ENCODE measurements at places on chromosomes 1 and 21.

- no peak for DNase-seq
Measured at GRCh38 chr1:236065509-236066005, 667 bp upstream of the NID1 start.

GRCh38 chr1:225691377-225691776, 38.5 kb upstream of the ENAH start:
- DNase-seq, result no peak

DNA sequence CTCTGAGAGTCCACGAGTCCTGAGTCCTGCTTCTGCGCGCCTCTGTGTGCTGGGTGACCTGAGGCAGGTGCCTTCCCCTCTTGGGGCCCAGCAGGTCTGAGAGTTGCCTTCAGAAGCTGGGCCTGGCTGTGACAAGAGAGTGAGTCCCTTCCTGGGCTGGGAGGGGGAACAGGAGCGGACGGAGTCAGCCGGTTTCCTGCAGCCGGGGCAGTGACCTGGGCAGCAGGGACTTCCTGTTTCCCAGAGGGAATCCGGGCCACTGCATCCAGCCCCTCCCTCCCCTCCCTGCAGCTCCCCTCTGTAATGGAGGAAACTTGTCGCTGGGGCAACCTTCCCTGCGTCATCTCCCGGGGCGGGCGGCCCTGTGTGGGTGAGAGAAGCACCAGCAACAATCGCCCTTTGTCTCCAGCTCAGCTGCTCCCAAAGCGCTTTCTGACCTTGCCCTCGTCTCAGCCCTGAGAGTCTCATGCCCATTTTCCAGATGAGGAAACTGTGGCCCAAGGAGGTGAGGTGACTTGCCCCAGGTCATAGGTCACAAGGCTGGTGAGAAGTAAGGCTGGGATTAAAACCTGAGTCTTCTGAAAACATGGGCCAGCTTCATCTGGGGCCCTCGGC, 61.1 kb downstream of the SDC3 start:
- no peak for DNase-seq

DNA sequence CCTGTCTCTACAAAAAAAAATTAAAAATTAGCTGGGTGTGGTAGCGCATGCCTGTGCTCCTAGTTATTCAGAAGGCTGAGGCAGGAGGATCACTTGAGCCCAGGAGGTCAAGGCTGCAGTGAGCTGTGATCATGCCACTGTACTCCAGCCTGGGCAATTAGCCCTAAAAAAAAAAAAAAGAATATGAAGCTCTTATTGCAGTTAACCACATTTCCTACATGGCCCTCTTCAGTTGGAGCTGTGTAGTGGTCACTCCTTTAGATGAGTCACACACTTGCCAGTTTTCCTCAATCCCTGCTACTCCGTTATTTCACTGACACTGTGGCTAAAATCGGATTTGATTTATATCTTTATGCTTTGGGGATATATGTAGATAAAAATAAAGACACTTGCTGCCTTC, 11.8 kb downstream of the NFYC start:
- no peak for DNase-seq

GRCh38 chr1:226335661-226336060, 26.7 kb upstream of the LIN9 start:
- no peak for DNase-seq

DNA sequence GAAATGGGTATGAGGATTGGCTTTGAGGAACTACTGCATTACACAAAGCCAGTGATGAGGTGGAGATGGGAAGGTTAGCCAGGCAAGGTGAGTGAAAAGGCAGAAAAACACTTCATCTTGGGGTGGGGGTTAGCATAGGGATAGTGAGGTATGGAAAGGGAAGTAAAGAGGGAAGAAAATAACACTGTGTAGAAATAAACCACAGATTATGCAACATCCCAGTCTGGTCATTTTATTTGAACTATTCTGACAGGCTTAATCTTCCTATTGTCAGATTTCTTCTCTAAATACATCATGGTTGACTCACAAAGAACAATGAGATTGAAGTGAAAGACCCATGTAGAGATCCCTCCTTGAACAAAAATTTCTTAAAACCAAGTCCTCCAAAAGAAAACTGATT, 640.2 kb downstream of the PTPRC start:
- no peak for DNase-seq
